H1 (cell line): ENCODE measurements at places on chromosomes 6 and 20. TPM values are rescaled to one million over a fixed set of nuclear protein-coding genes. Genes with fewer than 3 reads are reported as not detected.

DNA sequence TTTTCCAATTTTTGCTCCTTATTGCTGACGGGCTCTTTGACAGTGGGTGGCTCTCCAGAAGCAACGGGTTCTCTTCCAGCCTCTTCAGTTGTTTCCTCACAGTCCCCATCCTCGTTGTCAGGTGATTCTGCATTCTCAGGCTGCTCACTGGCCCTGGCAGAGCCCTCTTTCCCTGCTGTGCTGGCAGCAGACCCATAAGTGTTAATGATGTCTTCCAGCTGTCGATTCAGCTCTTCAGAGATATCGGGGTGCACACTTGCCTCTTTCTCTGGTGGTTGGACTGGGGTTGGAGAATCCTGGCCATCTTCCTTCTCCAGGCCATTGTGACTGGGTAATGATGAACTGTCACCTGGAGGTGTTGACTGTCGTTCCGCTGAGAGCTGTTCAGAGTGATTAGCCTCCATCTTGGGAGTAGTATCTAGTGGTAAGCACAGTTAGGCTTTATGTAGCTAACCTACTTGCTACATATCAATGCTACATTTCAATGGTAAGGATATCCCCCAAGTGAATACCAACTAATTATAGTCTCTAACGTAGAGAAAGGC is 3.2 kb downstream of the TXLNB start:
- H3K4me3 ChIP-seq = no peak overlapping the region
- DNase-seq = no peak
- peaks cover 6% of the 10 kb centered on the region; the same call in 1 of the 2 replicates for H3K4me1 ChIP-seq

DNA sequence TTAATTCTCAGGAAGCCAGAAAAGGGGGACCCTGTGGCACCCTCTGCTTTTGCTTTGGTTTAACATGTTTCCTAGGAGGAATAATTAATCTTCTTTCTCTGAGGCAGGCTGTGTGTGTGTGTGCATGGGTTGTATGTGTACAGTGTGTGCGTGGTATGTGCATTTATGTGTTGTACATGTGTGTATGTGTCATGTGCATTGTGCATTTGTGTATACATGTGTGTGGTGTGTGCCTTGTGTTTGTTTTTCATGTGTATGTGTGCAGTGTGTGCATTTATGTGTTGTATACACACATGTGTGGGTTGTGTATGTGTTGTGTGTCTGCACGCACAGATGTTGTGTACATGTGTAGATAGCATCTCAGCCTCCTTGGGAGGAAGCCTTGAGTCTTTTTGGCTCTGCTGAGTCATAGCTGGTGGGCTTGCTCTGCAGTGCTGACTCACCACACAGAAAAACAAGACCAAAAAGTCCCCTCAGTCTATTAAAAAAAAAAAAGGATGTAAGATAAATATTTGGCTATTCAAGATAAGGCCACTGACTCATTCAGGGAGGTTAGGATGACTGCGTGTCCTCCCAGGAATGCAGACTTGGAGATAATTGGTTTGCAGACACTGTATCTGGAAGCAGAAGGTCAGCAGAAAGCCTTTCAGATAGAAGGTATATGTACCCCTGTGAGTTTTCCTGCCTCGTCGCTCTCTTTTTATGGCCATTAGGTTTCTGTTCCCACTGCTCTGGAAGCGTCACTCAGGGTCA is 58.6 kb downstream of the SYNJ2 start:
- H3K4me3 ChIP-seq = no peak overlapping the region
- H3K27ac ChIP-seq = no peak overlapping the region
- peaks cover 2% of the 10 kb centered on the region; the same call in 1 of the 2 replicates for H3K4me1 ChIP-seq

- H3K4me3 ChIP-seq = no peak overlapping the region
- no peak overlapping the region for H3K27ac ChIP-seq
- no peaks in the 10 kb centered on the region for H3K4me1 ChIP-seq
- DNase-seq = no peak
- H3K27me3 ChIP-seq = no peaks in the 10 kb centered on the region
Observed at GRCh38 chr20:9145142-9145541, 76.3 kb downstream of the PLCB4 start.

The DPPA5 gene
- 1.5 and 2.0 TPM in 2 replicates for total RNA-seq

GRCh38 chr6:30960907-30961673 is 20.3 kb downstream of the MUCL3 start:
- H3K4me1 ChIP-seq = no peaks in the 10 kb centered on the region
- DNase-seq = no peak
- peaks cover 8% of the 10 kb centered on the region for H3K27me3 ChIP-seq
- H3K36me3 ChIP-seq = no peaks in the 10 kb centered on the region
- H3K4me3 ChIP-seq = no peak overlapping the region
